ENCODE measurements at places on chromosomes 11 and 22.
A peak's percentile ranks its signal among the peaks of the same experiment; 100 is the strongest.

DNA sequence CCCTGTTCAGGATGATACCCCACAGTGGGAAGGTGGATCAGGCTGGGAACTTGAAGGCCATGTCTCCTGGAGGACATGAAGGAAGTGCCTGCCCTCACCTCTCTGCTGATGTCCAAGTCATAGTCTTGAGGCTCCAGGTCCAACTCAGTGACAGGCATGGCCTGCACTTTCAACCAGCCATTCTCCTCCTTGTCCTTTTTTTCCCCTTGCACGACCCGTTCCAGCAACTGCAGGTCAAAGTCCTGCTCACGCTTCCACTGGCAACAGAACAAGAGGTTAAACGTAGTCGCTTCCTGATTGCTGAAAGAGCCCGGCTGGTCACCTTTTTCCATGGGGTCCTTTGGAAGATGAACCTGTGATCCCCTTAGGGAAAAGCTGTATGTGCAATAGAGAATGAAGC lies 47.7 kb downstream of the C11orf58 start:
- DNase-seq, result no peak

- no peak for DNase-seq
Measured at GRCh38 chr11:31408201-31408600, 38.5 kb downstream of the DNAJC24 start.

DNA sequence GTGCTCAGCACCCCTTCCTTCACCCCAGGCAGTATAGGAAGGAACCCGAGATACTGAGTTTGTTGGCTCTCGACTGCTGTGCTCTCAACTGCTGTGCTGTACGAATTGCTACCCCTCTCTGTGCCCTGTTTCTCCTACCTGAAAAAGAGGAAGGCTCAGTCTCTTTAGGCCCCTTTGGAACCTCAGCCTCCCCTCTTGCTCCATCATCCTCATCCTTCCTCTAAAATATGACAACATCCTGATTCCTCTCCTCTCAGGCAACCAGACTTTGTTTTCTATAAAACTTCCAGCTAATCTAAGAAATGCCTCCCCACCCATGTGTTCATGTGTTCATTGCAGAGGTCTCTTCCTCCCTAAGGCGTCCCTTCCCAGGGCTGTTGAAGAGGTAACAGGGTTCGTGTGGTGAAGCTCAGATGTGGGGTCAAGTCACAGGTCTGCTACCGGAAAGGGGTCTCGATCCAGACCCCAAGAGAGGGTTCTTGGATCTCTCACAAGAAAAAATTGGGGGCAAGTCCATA lies 35.5 kb upstream of the CD82 start:
- no peak for DNase-seq

GRCh38 chr11:45362636-45363035 lies 76.5 kb upstream of the SYT13 start:
- DNase-seq, result no peak

DNA sequence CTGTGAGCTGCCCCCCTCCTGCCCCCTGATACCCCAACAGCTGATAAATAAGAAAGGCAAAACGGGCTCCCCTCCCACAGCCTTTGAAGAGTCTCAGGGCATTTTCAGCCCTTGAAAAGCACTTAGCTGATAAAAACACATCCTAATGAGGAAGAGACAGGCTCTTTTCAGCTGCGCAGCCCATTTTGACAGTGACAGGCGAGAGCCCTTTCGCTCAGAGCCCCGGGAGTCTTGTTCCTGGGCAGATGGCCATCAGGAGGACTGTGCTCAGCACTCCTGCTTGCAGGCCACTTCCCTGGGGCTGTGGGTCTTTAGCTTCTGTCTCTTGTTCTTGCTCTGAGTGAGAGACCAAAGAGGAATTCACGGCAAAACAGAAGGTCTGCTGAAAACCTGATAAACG lies 757.2 kb downstream of the BRD1 start:
- no peak for DNase-seq

GRCh38 chr11:126186708-126187529 lies 24.5 kb downstream of the RPUSD4 start:
- DNase-seq, result no peak

- DNase-seq, result peak; percentile 87
Measured at GRCh38 chr11:110777775-110778174, 65.5 kb upstream of the ARHGAP20 start.

DNA sequence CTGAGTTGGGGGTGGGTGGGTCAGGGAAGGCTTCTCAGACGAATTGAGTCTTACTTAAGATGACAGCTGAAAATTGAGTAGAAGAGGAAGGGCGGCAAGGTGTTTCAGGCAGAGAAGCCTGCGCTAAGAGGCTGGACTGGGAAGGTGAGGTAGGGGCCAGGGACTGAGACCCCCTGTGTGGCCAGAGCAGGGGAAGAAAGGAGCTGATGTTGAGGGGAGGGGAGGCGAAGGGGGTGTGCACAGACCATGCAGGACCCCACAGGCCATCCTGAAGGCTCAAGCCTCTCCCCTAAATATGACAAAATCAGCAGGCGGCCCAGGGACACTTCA lies 40.6 kb upstream of the CREB3L1 start:
- DNase-seq, result no peak

GRCh38 chr22:42560781-42561180 lies 7.0 kb downstream of the SERHL2 start:
- DNase-seq, result no peak

GRCh38 chr22:17853073-17853472 lies 78.8 kb upstream of the BID start:
- no peak for DNase-seq

- no peak for DNase-seq
Measured at GRCh38 chr11:48384670-48385069, 18.4 kb upstream of the OR4C5 start.

DNA sequence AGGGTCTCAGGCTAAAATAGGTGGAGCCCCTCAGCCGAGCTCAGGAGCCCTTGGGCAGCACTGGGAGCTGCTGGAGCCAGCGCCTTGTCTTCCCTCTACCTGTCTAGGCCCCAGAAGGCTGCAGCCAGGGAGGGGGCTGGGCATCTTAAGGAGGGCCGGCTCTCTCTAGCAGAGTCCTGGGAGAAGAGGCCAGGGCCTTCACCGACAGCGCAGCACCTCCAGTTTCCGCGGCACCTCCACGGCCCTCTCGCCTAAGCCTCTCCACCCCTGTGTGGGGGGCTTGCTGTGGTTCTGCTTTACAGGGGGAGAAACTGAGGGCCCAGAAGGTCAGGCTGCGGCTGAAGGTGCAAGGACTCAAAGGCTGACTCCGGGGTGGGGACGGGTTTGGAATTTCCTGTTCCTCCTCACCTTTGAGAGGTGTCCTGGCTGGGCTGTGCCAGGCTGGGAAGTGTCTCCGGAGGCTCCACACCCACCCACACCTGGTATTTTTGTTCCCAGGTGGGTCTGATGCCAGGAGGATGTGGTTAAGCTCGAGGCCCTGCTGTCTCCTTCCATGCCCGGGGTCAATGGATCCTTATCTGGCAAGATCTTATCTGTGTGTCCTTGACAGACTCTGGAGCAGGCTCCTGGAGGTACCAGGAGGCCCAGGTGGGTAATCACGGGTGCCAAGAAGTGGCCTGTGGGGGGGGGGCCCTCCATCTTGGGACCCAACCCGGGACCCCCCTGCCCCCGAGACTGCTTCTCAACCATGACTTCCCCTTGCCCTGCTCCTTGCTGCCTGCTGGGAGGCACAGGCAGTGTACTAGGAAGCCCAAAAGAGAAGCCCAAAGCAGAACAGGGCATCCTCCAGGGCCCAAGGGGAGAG lies 95.3 kb upstream of the FGF3 start:
- no peak for DNase-seq

DNA sequence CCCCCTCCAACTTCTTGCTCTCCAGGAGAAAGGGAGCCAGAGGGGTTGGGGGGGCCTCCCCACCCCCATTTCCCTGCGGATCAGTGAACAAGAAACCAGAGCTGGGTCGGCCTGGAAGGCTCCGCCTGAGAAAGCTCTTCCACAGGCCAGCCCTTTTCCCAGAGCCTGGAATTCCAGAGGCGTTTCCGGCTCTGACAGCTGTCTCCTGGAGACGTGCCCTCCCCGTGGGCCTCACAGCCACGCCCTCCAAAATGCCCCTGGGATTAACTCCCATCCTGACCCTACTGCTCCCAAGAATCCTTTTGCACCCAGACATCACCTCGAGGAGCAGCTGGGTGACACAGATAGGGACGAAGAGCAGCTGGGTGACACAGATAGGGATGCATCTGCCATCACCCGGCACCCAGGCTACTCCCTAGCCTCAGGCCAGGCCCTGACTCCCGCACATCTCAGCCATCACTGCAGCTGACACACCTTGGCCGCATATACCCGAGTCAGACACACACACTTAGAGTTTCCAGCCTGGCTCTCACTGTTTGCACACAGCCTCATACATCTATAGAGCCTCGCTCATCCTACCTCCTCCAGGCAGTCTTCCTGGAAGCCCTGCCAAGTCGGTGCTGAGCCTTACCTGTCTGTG lies 7.6 kb upstream of the CDC42EP1 start:
- DNase-seq, result no peak

GRCh38 chr11:30257058-30257457 lies 26.2 kb downstream of the FSHB start:
- no peak for DNase-seq

- DNase-seq, result peak; percentile 78
Measured at GRCh38 chr22:30265823-30266444, 717 bp downstream of the OSM start.

GRCh38 chr11:34266090-34266912 lies 91.5 kb downstream of the ABTB2 start:
- peak; percentile 42 for DNase-seq
